Stimulated activated CD4-positive, alpha-beta T cell treated with anti-CD3 and anti-CD28 coated beads, Interleukin-1b, Interleukin-23, amount 100 ng/mL, for 48 hours (primary cell): ENCODE measurements at places on chromosomes 1 and 21.

DNA sequence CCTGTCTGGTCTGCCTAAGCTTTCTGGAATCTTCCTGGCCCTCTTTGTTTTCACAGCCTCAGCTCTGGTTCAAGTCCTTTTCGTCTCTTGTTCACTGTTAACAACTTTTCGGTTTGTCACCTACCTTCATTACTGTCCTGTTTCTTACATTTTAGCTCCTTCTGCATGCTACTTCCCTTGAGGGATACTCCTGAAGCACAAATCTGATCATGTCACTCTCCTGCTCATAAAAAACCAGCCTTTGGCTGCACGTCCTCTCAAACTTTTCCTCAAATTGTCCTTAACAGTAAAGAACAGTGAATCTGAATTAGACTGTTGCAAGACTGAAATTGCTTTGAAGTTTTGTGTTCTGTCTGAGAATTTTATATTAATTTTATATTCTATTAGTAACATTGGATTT is 3.3 kb downstream of the RAVER2 start:
- DNase-seq = no peak

DNA sequence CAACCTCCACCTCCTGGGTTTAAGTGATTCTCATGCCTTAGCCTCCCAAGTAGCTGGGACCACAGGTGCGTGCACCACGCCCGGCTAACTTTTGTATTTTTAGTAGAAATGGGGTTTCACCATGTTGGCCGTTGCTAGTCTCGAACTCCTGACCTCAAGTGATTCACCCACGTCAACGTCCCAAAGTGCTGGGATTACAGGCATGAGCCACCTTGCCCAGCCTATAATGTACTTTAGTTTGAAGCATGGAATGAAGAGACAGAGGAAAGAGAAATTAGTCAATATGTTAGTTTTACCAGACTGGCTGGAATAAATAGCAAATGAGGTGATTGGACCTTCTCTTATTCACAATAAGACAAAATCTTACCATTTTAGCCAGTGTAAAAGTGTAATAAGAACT is 89.0 kb downstream of the GTF2B start:
- DNase-seq = no peak

DNA sequence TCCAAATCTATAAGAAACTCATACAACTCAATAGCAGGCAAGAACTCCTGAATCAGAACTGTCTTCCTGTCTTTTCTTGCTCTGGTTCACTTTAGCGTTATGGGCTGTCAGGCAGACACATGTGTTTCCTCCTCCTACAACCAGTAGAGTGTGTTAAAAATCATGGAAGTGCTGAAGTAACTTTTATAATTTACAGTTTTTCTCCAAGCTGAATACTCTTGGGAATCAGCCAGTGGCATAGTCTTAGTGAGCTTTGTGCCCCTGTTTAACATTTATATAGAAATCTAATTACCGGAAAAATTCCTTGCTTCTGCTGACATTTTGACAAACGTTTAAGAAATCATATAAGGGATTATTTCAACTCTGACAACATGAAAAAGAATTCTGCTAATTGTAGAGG is 113.1 kb upstream of the RGS18 start:
- no peak for DNase-seq

DNA sequence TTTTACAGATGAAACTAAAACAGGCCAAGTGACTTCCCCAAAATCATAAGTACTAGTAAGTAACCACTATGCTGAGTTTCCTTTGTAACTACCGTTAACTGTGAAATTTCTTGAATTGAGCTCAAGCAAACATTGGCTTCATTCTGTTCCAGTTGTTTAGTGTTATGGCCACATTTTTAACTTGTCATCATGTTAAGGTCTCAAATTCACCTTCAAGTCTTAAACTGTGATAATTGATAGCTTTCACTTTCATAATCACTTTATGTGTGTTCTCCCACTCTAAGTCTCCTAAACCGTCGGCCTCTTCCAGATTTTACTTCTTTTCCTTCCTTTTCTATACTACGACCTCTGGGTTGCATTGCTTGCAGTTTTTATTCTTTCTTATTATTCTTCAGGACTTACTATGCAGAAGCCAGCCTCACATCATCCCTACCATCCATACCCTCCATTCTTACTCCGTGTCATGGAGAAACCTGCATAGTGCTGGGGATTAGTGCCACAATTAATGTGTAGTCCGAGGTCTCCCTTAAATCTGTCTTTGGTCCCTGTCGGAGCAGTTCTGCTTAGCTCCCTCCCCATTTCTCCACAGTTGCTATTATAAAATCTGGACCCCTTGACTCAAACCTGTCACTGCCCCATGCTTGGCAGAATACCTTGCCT is 5.8 kb downstream of the KIF1B start:
- no peak for DNase-seq

- DNase-seq = no peak
Observed at GRCh38 chr1:56452027-56453011, 127.0 kb downstream of the PLPP3 start.
